Fibroblast of skin of right quadriceps (primary cell): ENCODE measurements at places on chromosomes 11 and 22.

GRCh38 chr11:116990811-116991210 is 107.4 kb downstream of the SIK3 start:
- no peak for DNase-seq

DNA sequence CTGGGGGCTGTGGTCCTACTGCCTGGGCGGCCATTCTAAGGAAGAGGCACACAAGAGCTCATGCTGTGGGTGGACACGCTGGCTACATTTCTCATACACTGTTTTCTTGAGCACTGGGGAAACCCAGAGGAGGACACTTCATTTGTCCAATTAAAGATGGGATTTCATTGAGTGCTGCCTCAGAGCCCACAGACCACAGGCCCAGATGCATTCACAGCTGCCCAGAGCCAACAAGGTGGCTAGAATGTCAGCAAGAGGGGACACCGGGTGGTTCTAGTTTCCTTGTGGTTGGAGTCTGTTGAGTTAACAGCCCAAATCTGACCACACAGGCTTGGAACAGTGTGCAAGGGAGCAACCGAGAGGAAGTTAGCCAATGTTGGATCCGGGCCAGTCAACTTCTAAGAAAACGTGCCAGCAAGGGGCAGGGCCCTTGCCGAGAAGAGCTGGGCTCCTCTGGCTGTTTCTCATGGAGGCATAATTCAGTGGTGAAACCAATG is 35.0 kb upstream of the SORL1 start:
- peak; percentile 94 for DNase-seq

DNA sequence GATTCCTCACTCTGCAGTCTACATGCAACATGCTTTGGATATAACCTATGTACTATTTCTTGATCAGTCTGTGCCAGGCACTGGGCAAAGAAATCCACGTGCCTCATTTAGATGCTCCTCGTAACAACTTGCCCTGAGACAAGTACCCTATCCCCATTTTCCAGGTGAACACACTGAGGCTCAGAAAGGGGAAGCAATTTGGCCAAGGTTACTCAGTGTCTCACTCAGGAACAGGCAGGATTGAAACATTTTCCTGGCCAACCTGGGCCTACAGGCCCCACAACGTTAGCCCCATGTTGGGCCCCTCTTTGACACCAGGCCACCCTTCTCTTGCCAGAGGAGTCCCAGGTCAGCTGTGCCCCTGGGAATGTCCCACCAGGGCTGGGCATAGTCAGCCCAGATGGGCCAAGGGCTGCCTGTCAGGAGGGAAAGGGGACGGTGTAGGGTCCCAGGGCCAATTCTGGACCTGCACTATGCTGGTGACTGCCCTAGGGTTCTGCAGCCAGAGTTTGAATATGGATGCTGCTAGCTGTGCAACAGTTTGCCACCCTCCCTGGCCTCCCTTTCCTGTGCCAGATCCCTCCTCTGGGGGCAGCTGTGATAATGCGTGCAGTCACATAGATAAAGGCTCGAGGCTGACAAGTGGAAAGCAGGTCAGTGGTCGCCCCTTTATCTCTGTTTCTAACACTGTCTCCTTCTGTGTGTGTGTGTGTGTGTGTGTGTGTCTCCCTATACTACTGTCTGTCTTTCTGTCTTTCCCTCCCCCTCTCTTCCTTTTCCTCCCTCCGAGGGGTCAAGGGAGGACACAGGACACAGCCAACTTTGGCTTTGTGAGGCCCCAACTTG is 10.4 kb upstream of the EMID1 start:
- no peak for DNase-seq

DNA sequence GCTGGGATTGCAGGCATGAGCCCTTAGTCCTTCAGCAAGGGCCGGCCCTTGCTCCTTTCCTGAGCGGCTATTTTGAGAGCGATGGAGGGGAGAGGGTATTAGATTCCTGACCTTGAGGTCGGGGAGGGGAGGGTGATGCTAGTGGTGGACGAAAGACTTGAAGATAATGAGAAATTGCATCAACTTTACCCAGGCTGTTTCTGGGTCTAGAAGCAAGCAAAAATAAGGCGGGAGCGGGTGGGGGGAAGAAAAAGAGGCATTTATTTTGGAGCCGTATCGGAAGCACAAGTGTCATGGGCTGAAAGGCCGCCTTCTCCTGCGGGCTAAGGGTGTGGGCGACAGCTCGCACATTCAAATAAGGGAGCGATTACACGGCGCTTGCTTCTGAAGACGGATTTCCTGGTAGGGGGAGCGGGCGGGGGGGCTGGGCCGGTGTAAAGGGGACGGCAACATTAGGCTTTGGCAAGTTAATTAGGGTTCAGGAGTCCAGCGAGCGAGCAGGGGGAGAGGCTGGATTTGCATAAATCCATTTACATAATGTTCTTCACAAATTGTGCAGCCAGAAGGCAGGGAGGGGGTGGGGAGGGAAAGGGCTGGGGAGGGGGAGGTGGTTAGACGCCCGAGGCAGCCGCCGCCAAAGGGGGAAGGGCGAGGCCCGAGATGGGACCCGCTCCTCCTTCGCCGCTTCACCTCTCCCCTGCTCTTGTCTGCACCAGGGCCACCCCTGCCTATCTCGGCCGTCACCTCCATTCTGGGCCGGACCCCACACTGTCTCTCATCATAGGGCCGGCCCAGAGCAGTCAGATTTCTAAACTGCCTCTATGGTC is 245.9 kb downstream of the MIAT start:
- no peak for DNase-seq

GRCh38 chr11:10456519-10456918 is 1.5 kb downstream of the AMPD3 start:
- DNase-seq = no peak

GRCh38 chr22:48941033-48941902 is 886.4 kb downstream of the BRD1 start:
- DNase-seq = no peak

DNA sequence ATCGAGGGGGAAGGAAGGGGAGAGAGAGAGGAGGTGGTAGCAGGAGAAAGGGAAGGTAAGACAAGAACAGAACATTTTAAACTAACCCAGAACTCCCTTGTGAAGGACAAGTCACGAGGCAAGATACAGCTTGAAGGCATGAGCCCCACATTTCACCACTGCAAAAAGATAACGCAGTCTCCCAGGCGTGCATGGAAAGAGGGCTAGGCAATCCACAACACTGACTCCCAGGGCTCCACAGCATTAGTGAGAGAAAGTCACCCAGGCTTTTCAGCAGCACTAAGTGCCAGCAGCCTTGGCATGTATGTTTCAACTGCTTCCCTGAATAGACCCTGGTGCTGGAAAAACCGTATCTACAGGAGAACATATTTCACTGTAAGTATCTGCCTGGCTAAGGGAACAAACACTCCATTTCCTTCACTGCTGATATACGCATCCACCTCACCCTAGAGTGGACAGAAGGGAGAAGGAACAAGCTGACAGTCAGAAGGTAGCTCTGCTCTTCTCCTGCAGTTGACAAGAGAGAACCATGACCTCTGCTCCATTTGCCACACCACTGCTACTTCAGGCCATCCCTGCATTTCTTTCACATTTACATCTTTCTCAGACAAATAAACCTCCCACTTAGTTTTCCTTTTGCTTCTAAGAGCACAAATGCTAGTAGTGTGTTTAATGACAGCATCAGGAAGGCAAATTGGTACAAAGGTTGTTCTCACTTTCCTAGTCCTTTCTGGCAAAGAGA is 87.9 kb downstream of the AMBRA1 start:
- DNase-seq = no peak

- peak; percentile 80 for DNase-seq
Measured at GRCh38 chr22:46984751-46985506, 222.5 kb downstream of the TBC1D22A start.

DNA sequence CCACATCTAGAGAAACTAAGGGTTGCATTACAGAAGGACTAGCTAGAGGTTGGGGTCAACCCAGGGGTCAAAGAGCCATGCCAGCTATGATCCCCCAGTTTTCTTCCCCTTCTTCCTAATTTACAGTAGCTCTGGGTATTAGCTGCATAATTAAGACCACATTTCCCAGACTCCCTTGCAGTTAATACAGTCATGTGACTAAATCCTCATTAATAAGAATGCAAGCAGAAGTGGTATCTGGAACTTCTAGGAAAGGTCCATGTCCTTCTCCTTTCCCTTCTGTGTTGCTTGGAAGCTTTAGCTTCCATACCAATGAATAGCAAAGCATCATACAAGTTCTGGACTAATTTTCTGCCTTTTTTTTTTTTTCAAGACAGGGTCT is 19.1 kb upstream of the LMO2 start:
- no peak for DNase-seq

DNA sequence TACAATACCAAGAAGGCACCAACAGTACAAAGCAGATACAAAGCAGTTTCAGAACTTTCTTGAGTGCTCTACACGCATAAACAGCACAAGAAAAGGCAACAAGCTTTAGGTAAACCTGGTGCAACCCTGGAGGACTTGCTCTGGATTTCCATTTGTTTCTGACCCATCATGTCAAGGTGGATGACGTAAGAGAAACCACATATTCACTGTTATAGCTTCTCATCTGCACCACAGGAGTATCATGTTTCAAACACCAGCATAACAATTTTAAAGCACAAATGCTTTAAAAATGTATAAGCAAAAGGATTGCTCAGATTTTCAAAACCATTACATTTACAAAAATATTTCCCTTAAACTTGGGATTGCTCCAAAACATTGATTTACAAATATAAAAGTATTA is 25.0 kb upstream of the YPEL1 start:
- DNase-seq = peak; percentile 85

DNA sequence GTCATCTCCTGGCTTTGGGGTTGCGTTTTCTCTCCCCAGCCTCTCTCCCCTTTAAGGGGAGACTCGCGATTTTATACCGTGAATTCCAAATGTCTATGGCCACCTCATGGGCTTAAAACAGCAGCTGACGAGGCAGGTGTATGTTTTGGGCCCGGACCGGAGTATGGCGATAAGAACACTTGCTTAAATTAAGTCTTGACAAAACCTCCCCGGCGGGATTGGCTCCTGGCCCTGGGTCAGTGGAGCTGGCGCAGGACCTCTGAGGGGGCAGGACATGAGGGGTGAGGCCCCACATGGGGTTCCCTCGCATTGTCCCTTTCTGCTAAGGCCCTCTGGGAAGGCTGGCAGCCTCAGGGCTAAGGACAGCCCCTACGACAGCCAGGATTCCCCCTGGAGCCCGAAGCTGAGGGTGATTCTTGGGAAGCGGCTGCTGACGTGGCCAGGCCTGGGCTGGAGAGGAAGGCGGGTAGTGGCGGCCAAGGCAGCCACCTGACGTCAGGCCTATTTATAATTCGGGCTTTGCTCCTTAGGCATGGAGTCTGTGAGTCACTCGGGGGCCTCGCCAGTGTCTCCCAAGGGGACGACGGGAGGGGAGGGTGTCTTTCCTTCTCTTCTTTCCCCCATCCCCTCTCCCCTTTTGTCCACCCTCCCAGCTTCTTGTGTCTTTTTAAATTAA is 12.7 kb downstream of the MYO18B start:
- peak; percentile 63 for DNase-seq

DNA sequence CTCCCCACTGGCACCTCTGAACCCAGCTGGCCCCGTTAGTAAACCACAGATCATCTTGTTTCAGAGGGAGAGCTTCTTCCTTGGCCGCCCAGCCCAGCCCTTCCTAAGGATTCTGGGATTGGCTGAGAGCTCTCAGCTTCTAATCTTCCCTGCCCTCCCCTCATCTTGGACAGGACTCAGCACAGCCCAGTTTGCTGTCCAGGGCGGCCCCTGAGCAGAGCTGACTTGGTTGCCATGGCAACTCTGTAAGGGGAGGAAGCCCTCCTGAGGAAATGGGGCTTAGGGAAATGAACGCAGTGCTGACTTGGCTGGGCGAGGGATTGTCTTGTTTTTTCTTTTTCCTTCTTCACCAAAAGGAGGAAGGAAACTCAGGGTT is 4.6 kb downstream of the APOL4 start:
- peak; percentile 81 for DNase-seq

DNA sequence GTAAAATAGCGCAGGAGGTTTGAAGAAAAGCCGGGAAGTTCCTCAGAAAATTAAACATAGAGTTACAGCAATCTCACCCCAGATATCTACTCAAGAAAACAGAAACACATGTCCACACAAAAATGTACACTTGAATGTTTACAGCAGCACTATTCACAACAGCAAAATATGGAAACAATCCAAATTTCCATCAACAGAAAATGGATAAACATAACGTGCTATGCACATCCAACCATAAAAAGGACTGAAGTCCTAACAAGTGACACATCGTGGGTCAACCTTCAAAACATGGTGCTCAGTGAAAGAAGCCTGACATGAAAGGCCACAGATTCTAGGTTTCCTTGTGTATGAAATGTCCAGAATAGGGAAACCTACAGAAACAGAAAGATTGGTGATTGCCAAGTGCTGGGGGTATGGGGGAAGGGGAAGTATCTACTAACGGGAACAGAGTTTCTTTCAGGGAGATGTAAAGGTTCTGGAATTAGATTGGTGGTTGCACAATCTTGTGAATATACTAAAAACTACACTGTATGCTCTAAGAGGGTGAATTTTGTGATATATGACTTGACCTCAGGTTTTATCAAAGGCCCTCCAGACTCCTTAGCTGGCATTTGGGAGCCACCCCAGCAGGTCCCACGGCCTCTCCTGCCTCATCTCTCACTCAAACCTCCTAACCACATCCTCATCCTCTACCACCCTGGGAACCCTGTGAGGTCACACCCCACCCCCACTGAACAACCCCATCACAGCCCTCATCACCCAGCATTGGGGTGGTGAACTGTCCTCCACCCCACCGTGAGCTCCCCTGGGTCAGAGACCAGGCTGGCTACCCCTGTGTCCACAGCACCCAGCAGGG is 69.2 kb upstream of the PRR5 start:
- DNase-seq = no peak

DNA sequence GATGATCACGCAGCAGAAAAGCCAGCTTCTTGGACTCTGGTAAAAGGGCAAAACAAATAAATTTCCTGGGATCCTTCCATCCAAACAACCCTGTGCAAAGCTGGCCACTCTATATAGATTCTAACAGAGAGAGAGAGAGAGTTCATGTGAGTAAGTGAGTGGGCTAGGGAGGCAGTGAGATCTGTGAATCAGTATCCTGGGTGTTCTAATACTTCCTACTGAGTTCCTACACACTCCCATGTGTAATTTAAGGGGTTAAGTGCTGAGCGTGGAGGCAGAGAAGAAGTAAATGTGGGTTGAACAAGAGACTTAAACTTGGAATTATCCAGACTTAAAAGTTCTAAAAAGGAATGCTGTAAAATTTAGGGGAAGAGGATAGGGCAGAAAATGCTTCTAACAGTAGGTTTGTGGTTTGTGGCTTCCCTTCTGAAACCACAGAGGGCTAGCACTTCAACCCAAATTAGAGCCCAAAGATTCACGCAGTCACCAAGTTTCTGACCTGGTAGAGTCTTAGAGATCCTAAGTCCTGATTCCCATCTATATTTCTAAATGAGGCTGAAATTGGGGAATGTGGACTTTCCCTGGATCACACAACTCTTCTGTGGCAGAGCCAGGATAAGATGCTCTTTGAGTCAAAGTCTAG is 413.9 kb downstream of the TENM4 start:
- DNase-seq = peak; percentile 77

DNA sequence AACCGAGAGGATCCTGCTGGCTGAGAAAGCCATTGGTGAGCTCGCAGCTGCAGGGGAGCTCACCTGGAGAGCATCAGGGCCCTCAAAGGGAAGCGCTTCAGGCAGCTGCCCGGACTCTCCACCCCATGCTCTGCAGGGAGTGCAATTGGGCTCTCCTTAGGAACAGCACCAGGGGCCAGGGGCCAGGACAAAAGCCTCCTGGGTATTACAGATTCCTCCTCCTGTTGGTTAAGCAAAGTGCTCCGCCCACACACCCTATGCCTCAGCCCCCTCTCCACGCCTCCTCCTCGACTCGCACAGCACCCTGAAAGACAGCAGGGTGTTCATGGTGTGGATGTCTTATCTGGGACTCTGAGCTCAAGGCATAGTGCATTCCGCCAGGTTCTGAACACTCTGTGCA is 139.9 kb downstream of the SHANK2 start:
- no peak for DNase-seq

- DNase-seq = no peak
Measured at GRCh38 chr22:30354644-30355043, 2.0 kb downstream of the SF3A1 start.
